ENCODE measurements at places on chromosomes 2 and 18.

GRCh38 chr2:22748909-22749308 is 636.1 kb upstream of the KLHL29 start:
- DNase-seq = no peak

DNA sequence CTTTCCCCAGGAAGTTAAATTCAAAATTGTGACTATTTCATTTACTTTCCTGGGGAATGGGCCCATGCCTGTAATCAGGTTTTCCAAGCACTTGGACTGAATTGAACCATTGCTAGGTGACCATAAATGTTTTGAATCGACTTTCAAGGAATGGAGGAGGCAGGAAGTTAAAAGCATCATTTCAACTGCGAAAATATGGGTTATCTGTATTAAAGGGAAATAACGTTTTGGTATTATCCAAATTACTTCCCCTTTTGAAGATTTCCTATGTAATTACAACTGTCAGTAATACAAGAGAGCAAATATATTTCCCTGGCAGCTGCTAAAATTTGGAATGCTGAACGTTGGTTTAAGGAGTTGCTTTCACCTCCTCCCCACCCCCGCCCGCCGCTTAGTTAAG is 19.0 kb downstream of the PNO1 start:
- no peak for DNase-seq

GRCh38 chr18:13414102-13414501 is 195.5 kb downstream of the LDLRAD4 start:
- no peak for DNase-seq

GRCh38 chr2:120436885-120437603 is 91.1 kb downstream of the INHBB start:
- peak; percentile 29 for DNase-seq

DNA sequence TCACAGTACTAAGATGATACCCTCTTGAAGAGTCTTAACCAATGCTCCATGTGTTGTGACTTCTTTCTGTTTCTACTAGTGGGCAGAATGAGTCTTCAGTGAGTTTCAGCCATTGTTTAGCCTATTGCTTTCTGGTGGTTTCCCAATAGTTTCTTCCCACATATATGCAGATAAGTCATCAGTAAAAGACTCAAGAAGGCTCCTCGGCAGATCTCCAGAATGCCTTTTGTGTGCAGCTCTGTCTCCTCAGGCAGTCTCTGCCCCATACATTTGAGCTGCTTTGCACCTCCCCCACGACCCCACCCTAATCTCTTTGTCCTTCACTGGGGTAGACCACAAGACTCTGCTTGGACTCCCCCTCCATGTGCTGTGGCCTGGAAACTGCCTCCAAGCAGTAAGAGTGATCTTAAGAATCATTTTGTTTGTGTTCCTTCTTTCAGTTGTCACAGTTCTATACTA is 71.6 kb upstream of the CHRNA1 start:
- DNase-seq = no peak

DNA sequence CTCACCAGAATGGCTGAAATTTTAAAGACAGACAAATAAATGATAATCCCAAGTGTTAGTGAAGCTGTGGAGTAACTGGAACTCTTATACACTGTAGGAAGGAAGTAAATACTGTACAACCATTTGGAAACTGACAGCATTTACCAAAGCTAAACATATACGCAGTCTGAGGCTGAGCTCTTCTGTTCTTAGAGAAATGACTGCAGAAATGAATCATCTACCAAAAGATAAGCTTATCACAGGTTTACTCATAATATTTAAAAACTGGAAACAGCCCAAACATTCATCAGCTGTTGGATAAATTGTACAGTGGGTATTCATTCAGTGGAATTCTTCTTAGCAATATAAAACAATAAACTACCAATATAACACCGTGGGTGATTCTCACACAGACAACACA is 218.2 kb upstream of the RAB12 start:
- no peak for DNase-seq
